ENCODE measurements at places on chromosomes 11 and 22.
A peak's percentile ranks its signal among the peaks of the same experiment; 100 is the strongest.

DNA sequence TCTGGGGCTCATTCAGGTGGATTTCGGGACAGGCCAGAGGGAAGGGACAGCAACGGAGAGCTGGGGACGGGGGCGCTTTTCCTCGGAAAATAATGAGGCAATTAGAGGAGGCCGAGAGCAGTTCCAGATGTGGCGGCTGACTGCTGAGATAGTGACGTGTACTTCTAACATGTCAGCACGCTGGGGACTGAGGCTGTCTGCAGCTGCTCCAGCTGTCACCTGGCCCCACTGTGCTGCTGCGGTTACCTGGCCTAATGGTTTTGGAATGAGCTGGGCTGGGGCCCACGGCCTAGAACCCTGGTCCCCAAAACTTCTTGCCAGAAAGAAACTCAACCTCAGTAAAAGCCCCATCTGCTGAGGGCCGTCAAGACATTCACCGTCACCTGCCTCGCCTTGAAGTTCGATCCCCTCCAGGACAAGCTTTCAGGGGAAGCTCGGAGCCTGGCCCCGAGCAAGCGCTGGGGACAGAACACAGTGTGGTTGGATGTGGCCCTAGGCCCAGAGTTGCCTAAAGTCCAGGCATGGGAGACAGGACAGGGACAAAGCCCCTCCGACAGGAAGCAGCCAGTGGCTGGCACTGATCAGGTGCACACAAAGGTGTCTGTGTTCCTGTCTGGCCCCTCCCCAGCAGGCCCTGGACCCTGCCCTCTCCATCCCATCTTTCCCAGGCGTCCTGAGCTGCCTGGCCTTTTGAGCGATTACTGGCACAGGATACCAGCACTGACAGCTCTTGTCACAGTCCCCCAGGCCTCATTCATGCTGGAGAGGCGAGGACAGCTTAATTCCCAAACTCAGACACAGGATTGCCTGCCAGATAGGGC is 22.1 kb downstream of the RPUSD4 start:
- DNase-seq = no peak

DNA sequence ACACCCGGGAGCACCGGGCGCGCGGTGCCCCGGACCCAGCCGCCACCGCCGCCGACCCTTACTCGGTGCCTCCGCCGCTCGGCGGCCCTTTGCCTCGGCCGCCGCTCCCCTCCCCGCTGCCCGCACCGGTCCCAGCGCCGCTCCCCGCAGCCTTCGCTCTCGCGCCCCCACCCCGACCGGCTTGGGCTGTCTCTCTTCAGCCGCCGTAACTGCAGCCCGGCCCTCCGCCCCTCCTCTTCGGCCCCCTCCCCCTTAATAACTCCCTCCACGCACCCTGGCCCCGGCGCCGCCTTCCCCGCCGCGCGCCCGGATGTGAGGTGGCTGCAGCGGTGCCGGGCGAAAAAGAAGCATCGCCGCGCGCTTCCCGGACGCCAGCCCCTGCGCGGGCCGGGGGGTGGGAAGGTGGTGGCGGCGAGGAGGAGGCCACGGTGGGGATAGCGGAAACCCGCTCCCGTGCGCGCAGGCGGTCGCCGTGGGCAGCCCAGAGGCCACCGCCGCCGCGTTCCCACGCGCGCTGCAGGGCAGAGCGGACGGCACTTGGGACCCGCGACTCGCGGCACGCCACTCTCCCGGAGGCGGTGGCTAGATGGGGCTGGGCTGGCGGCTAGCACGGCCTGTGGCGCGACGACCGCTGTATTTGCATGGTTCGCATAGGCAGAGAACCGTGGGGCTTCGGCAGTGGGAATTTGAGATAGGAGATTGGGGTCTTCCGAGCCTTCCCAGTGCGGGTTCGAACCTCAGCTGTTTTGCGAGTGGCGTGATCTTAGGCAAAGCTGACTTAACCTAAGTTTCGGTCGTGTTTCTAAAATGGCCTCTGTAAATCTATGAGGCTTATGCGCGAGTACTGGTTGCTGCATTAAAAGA is at the start of gene EIF4ENIF1:
EIF4ENIF1 (minus strand) TSS at position 211 of the 864 bp plus-strand sequence. CDS start 1,124 bp downstream, outside the sequence.
- peak; percentile 64 for DNase-seq

DNA sequence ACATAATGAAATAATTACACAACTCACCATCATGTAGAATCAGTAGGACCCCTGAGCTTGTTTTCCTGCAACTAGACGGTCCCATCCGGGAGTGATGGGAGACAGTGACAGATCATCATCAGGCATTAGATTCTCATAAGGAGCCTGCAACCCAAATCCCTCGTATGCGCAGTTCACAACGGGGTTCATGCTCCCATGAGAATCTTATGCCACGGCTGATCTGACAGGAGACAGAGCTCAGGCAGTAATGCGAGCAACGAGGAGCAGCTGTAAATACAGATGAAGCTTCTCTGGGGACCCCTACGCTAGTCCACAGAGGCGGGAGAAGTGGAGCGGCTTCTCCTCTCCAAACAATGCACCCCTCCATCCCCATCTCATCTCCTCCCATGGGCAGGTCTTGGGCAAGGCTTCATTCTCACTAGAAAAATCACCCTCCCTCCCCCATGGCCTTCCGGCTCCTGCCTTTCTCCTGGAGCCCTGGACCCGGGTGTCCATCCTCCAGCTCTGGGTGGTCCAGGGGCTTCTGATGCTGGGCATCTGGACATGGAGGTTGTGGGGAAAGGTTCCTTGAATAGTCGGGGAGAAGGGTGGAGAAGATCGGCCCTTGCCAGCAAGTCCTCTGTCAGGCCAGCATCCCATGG is 16.2 kb upstream of the RAC2 start:
- DNase-seq = no peak

DNA sequence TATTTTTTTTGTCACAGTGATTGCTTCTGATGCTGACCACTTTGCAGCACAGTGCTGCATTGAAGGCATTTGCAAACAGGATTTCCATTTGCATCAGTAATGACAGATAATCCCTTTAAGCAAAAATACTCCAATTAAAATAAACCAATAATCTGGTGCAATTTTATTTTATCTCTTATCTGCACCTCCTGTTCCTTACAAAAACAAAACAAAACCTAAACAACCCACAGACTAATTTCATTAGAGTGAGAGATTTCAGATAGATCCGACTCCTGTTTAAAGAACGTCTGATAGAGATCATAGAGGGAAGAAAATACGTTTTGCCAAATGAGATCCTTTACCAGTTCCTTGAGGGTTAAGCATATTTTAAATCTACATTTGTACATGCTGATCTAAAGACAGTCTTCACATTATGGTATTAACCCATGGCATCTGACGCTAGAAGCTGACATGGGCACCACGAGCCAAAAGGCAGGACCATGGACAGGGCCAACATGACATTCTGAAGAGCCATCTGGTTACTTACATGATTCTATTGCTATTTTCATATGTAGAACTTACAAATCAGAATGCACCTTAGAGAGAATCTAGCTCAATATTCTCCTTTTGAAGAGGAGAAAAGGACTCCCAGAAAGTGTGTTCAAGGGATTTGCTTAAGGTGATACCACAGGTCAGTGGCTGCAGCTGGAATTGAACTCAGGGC is 286.2 kb upstream of the NARS2 start:
- DNase-seq = no peak

GRCh38 chr11:105071089-105071732 is 26.1 kb upstream of the CARD16 start:
- DNase-seq = no peak

DNA sequence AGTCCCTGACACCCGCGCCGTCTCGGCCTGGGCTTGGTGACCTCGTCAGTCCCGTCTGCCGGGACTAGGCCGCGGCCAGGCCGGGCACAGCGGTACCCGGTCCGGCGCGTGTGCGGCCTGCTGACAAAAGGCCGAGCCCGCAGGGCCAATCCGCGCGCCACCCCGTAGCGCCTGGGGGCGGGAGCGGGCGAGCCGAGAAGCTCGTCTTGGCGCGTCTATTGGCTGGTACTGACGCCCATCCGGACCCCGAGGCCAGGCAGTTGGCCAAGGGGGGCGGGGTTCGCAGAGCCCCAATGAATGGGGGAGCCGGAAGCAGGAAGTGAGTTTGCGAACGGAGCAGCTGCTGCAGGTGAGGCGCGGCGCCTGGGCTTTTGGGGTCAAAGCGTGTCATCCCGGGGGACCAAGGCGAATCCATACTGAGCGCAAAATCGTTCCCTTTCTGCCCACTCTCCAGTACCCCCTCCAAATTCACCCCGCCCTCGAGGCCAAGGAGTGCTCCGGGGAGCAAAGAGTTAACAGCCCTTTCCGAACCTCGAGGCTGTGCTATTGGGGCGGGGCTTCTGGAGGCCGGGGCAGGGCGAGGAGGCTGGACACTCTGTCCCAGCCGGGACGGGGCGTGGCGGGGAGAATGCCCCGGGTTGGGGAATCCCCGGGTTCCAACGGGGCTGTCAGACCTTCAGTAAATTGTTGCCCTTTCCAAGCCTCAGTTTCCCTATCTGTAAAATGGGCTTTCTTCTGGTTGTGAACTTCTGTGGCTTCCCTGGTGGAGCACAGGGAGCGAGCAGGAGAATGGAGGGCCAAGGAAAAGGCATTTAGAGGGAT is at the start of gene DPP3:
DPP3 (plus strand) TSS at position 318 of the 822 bp plus-strand sequence. CDS start 1,767 bp downstream, outside the sequence.
- peak; percentile 97 for DNase-seq

DNA sequence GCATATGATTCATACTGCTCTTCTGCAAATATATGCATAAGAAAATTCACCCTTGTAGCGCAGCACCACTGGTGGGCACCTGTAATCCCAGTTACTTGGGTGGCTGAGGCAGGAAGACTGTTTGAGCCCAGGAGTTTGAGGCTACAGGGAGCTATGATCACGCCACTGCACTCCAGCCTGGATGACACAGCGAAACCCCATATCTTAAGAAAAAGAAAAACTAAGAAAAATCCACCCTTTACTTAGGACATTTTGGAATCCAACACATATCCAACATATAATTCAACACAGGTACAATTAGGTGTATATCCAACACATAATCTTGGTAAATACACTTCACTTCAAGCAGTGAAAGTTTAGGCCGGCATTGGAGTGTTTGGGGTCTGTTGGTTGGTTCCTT is 255.5 kb upstream of the PITPNB start:
- DNase-seq = no peak

GRCh38 chr11:14645015-14645912 is 1.7 kb downstream of the PDE3B start:
- DNase-seq = no peak

DNA sequence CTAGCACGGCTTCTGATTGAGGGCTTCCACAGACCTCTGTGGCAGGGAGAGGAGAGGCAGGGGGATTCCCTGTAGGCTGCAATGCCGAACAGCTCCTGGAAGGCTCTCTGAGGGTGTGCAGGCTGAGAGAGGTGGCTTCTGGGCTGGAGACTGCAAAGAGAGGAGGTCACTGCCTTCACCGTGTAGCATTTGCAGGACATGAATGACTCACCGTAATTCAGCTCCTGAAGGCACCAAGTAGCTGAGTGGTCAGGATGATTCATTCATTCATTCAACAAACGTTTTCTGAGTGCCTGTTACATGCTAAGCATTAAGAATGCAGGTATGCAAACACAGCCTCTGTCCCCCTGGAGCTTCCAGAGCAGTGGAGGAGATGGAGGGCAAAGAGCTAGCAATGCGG is 18.0 kb upstream of the EIF3D start:
- DNase-seq = no peak

GRCh38 chr22:48824712-48825651 is 1002.7 kb downstream of the BRD1 start:
- DNase-seq = no peak

Data from LoVo (cell line).